ENCODE measurements at places on chromosomes 6 and 20. TPM values are rescaled to one million over a fixed set of nuclear protein-coding genes. Genes with fewer than 3 reads are reported as not detected.

DNA sequence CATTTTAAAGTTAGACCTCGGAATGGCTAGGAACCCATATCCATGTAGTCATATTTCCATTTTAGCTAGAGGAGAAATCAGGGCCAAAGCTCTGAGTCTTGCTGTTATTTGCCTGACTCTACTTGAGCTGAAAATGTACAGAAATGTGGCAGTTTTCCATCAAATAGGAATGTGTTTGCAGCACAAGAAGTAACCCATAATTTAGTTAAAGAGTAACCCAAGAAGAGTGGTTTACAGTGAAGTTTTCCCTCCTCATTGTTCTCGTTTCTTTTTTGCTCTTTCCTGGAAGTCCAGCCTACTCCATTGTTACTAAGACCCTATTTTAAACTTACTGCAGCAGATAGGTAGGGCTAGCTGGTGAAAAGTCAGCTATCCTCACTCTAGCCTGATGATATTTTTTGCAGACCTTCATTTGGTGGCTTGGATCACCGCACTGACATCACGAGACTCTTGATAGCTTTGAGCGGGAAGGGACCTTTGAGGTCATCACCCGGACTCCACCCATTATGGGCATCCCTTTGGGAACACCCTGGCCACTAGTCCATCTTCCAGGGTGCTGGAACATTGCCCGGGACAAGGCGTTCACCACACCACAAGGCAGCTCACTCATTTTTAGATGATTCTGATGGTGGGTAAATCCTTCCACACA is 28.0 kb upstream of the ADGRF5 start:
- peak; percentile 71 for DNase-seq

- no peak for DNase-seq
These were observed 55.6 kb downstream of the GOPC start for GRCh38 chr6:117546674-117547073.

GRCh38 chr6:85403331-85404015 is 46.4 kb upstream of the NT5E start:
- DNase-seq: no peak

GRCh38 chr6:133503336-133503729 is 262.2 kb downstream of the EYA4 start:
- no peak for DNase-seq

- no peak for DNase-seq
These were observed 462.6 kb downstream of the TBC1D32 start for GRCh38 chr6:120871416-120872261.

- DNase-seq: no peak
These were observed 68.8 kb downstream of the LAMP5 start for GRCh38 chr20:9583151-9583550.

GSTA2 gene
- not detected for total RNA-seq

ZFAND3 gene
- total RNA-seq: 41.4 TPM
